ENCODE measurements at places on chromosomes 2 and 18.

- DNase-seq = peak; percentile 33
These were observed 47.8 kb downstream of the ZNF804A start for GRCh38 chr2:184646177-184646576.

GRCh38 chr2:177279847-177280246 lies 15.3 kb upstream of the NFE2L2 start:
- DNase-seq = no peak

GRCh38 chr2:144516411-144516980 lies 3.4 kb downstream of the ZEB2 start:
- DNase-seq = no peak

- no peak for DNase-seq
These were observed 15.5 kb upstream of the SIX2 start for GRCh38 chr2:45024600-45025291.

DNA sequence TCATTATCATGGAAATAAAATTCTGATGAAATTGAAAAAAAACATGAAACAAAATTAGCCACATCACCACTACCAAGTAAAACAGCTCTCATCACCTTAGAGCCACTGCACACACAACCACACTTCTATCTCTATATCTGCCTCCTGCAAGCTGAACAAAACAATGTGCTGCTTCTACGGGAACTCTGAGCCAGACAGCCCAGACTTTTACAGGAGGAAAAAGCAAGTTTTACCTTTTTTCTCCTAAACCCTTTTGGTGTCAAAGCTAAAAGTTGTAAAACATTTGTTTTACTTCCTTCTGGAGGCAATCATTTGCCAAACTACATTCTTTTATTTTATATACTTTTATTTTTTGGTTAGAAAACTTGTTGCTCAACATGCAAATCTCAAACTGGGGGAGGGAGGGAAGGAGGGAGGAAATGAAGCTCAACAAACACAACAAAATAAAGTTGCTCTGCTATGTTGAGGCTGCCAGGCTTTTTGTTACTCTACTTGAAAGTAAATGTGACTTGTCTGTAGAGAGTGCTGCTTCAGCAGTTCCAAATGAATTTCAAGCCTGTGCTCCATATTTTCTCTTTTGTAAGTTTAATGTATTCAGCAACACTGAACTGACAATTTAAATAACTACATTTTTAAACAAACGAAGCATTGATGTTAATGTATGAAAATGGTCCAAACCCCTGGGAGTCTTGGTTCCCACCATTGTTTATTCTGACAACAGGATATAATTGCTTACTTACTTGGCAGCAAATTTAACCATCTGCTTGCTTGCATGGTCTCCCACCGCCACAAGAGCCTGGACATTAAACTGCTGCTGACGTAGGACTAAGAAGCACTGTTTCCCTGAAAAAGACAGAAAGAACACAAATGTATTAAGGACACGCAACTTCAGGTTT lies 24.5 kb downstream of the DARS1 start:
- no peak for DNase-seq

GRCh38 chr2:191189112-191189635 lies 38.4 kb upstream of the STAT4 start:
- no peak for DNase-seq

DNA sequence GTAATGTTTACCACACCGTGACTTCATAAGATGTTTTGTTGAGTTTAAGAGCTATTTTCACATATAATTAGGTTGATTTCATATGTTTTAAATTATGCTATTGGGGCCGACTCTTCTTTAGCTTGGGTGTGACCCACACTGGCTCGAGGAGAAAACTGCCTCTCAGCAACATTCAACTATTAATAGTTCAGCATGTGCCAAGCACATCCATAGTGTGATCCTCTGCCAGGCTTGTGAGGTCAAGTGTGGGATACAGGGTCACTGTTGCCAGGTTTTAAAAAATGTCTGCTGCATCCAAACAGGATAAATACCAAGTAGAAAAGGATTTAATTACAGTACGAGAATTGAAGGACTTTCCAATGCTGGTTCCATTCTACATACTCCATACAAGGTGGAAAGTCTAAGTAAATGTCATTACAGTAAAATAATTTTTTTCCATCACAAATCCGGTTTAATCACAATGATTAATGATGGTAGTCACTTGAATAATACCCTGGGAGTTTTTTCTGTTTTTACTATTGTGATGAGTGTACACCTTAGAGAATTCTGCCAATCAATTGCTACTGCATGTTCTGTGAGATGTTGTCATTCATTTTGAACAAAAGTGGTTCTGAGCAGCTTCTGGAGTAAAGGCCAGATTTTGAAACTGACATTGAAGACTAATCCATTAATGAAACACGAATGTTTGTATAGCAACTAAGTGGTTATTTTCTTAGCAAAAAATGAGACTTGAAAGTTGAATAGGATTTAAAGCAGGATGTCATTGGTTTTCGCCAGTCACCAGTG lies 84.5 kb downstream of the ABI2 start:
- no peak for DNase-seq

DNA sequence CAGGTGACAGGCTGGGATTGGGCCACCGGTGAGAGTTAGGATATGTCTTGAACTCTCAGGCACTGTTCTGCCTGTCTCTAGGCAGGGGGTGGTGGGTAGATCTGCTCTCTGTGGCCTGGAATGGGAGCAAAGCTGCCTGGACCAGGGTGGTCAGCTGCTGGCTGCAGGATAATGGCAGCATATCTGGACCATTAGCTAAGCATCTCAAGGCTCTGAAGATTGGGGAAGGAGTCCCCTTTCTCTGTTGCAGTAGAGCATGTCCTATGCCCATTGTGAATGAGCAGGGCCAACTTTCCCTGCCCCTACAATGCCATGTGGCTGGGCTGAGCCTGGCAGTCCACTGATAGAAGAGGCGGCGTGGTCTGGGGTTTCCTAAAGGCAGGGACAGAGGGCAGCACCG lies 34.6 kb downstream of the LOXHD1 start:
- DNase-seq = no peak

GRCh38 chr2:223389624-223390023 lies 212.5 kb downstream of the SCG2 start:
- DNase-seq = no peak

- no peak for DNase-seq
These were observed 7.4 kb upstream of the RMC1 start for GRCh38 chr18:23495723-23496440.

- no peak for DNase-seq
These were observed 657.2 kb downstream of the NRXN1 start for GRCh38 chr2:50374711-50375110.
